ENCODE measurements at places on chromosomes 1 and 21. TPM values are rescaled to one million over a fixed set of nuclear protein-coding genes. Genes with fewer than 3 reads are reported as not detected.
A peak's percentile ranks its signal among the peaks of the same experiment; 100 is the strongest.

Gene PIAS3
- 21.3 TPM for total RNA-seq

Gene TNFRSF1B
- 153 TPM for total RNA-seq

Gene SLC25A44
- total RNA-seq, result 63.7 TPM

Gene HNRNPR
- 231 TPM for total RNA-seq

DNA sequence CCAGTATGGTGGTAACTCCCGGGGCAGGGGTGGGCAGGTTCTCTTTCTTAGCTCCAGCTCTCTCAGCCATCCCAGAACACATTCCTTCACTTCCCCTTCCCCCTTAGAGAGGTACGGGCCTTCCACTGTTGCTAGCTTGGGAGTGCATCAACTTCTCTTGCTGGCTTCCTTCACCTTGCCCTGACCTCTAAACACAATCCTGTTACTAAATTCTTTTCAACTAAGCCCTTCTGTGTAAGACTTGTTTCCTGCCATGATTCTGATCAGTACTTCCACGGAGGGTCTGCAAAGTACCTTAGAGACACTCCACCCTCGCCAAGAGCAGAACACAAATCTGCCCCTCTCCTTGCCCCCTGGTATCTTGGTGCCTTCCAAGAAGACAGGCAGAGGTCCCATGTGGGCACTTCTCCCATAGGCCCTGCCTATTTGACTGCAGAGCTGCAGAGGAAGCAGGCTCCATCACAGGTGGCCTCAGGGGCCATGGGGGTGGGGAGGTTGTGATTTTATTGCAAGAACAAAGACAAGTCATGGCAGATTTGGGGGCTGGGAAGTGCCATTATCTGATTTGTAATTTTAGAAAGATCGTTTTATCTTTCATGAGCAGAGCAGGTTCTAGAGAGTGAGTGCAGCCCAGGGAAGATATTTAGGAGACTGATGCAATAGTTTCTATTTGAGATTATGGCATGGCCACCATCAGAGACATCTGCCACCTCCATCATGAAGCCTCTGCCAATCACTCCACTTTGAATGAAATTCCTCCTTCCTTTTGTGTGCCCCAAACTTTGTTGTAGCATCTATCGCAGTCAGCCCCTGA lies 182.5 kb upstream of the JUN start:
- peaks cover 34% of the 10 kb centered on the region for H3K4me1 ChIP-seq
- no peaks in the 10 kb centered on the region for H3K27me3 ChIP-seq
- H3K36me3 ChIP-seq, result peaks cover 3% of the 10 kb centered on the region
- no peak overlapping the region for H3K27ac ChIP-seq
- DNase-seq, result no peak

DNA sequence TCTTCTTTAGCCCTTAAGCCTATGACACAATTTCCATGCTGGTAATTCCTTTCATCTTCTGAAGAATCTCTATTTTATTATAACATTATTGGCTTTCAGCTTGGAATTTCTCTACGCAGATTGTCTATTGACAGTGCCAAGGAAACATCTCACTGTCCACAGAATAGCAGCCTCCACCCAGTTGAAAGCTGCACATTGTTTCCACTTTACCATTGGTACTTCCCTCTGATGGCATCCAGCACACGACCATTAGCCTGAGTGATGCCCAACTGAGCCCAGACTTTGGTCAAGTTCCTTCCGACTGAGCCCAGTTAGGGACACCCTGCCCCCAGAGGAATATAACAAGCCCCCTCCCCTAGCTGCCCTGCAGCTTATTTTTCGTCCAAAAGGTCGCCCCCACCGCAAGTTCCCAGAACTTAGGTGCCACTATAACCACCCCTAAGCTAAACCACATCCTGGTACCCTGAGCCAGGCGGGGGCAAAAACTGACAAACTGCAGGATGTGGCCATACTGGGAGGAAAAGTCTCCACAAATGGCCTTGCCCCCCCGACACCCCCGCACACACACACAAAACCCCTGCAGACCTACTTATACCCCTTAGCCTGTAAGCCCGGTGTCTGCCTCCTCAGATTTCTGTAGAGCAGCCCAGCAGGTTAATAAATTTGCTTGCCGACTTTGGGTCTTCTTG lies 13.2 kb downstream of the GBP5 start:
- peaks cover 48% of the 10 kb centered on the region for H3K4me1 ChIP-seq
- H3K27me3 ChIP-seq, result no peaks in the 10 kb centered on the region
- DNase-seq, result peak; percentile 35
- H3K4me3 ChIP-seq, result peak overlapping the region; percentile 27
- H3K36me3 ChIP-seq, result peaks cover 90% of the 10 kb centered on the region
- peak overlapping the region; percentile 56 for H3K27ac ChIP-seq

Data from activated T-helper 2 cell treated with anti-CD3 and anti-CD28 coated beads, Interferon-gamma antibody, Interleukin-2, Interleukin-4, amounts not matched to agents 10 μg/mL and 5 μg/mL and 100 μg/mL, durations not matched to agents 14 hours and 24 hours and 36 hours (primary cell).